Adipose tissue (tissue), 3 donors: ENCODE measurements at places on chromosomes 7 and 10. TPM values are rescaled to one million over a fixed set of nuclear protein-coding genes. Genes with fewer than 3 reads are reported as not detected.

HERC4 gene
- polyA plus RNA-seq: 15.1 TPM

SUV39H2 gene
- polyA plus RNA-seq: 4.5 TPM

LIPJ gene
- not detected for polyA plus RNA-seq

CRPPA gene
- polyA plus RNA-seq: 0.88 TPM

FGFBP3 gene
- polyA plus RNA-seq: 0.82 TPM

ZNF467 gene
- polyA plus RNA-seq: 6.2 TPM

EN2 gene
- polyA plus RNA-seq: 0.05 TPM

GALNT17 gene
- polyA plus RNA-seq: 1.1 TPM

SEMA3E gene
- 0.22 TPM for polyA plus RNA-seq

DLG5 gene
- polyA plus RNA-seq: 14.1 TPM

CFTR gene
- polyA plus RNA-seq: not detected

CELF2 gene
- polyA plus RNA-seq: 3.5 TPM

RAMP3 gene
- 58.5 TPM for polyA plus RNA-seq

PNLIPRP3 gene
- polyA plus RNA-seq: 0.06 TPM

PLXNA4 gene
- polyA plus RNA-seq: 1.6 TPM

TMEM213 gene
- 0.15 TPM for polyA plus RNA-seq

EIF4H gene
- 182 TPM for polyA plus RNA-seq

AQP1 gene
- polyA plus RNA-seq: 125 TPM

TAS2R4 gene
- polyA plus RNA-seq: 0.10 TPM

PRSS2 gene
- polyA plus RNA-seq: 29.2 TPM

TMEM225B gene
- polyA plus RNA-seq: 0.49 TPM

LOXL4 gene
- polyA plus RNA-seq: 2.0 TPM

C10orf105 gene
- polyA plus RNA-seq: 0.22 TPM

PHKG1 gene
- polyA plus RNA-seq: 5.1 TPM

GRM3 gene
- polyA plus RNA-seq: not detected

FGF8 gene
- polyA plus RNA-seq: not detected

CCDC172 gene
- polyA plus RNA-seq: not detected

ACBD5 gene
- 18.9 TPM for polyA plus RNA-seq

HPS1 gene
- 35.8 TPM for polyA plus RNA-seq

FAM25C gene
- polyA plus RNA-seq: not detected

C7orf57 gene
- not detected for polyA plus RNA-seq

SPDYE16 gene
- polyA plus RNA-seq: 0.11 TPM

SPDYE9 gene
- not detected for polyA plus RNA-seq

EZH2 gene
- polyA plus RNA-seq: 2.9 TPM

TAS2R5 gene
- polyA plus RNA-seq: 0.36 TPM

SAMD9L gene
- 4.9 TPM for polyA plus RNA-seq

VPS50 gene
- polyA plus RNA-seq: 4.6 TPM

CLRN3 gene
- 0.07 TPM for polyA plus RNA-seq
